ENCODE measurements at places on chromosomes 3 and 15.

GRCh38 chr3:125556314-125556713 is 36.3 kb upstream of the SNX4 start:
- no peak for DNase-seq

DNA sequence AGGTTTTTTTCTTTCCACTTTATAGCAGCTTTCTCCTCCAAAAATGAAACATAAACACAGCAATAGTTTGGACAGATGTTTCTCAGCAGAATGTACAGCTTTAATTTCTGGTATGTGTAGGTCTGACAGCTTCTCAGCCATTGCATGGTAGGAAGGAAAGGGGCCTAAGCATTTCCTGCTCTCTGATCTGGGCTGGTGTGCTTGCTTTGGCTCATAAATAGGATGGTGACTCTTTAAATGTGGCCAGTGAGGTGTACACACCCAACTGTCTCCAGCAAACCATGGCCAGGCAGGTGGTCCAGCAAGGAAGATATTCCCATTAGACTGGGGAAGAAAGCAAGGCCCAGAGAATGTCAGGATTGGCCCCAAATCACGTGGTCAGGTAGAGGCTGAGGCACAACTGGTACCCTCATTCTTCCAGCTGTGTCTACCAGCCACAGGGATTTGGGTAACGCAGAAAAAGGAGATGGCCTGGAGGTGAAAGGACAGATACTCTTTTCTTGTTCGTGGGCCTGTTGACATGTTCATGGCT is 52.1 kb downstream of the ITGA11 start:
- DNase-seq, result peak; percentile 39

DNA sequence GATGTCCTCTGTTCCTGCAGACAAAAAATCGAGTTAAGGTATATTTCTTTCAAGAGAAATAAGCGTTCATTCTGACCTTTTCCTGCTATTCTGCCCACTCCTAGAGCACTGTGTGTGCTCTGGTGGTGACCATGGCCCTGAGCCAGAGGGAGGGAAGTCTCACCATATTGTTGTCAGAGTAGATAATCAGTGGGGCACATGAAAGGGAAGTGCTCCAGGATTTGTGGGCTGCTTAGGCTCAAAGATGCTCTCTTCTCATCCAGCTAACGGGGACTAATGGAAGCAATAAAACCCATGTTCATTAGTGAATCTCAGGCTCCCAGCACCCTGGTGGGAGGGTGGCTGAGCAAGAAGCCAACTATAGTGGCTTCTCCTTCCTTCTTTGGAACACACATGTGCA is 70.7 kb upstream of the EOMES start:
- DNase-seq, result no peak

DNA sequence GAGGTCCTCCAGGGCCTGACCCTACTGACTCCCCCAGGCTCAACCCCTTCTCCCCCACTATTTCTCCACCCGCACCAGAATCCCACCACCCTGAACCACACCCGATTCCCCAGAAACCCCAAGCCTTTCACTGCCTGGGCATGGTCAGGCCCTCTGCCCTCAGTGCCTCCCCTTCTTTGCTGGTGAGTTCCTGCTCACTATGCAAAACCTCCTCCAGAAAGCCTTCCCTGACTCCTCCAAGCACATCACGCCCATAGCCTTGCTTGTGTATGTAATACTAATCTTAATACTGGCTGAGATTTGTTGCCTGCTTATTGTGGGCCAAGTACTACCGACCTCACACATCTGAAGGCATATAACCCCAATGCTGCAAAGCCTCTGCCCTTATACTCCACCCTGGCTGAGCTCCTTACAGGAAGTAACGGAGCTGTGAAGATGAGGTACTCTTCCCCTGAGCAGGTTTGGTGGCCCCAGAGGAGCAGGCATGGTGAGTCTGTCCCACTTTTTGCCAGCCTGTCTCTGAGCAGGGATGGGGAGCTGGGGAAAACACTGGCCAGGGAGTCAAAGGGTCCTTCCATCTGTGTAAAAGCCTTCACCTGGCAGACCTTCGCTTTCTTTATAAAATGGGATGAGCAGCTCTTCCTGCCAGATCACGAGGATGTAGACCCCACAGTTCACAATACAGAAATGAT is 9.5 kb downstream of the RAB6B start:
- no peak for DNase-seq

GRCh38 chr3:189309400-189309975 is 137.7 kb downstream of the TPRG1 start:
- DNase-seq, result no peak

GRCh38 chr3:44761424-44762169 is at the start of the genes KIAA1143 and KIF15:
TSS of gene KIAA1143 (minus strand) at chr3:44761619. CDS start at chr3:44761602, 17 bp downstream.
TSS of gene KIF15 (plus strand) at chr3:44761794. CDS start at chr3:44761866, 72 bp downstream.
- DNase-seq, result peak; percentile 97

DNA sequence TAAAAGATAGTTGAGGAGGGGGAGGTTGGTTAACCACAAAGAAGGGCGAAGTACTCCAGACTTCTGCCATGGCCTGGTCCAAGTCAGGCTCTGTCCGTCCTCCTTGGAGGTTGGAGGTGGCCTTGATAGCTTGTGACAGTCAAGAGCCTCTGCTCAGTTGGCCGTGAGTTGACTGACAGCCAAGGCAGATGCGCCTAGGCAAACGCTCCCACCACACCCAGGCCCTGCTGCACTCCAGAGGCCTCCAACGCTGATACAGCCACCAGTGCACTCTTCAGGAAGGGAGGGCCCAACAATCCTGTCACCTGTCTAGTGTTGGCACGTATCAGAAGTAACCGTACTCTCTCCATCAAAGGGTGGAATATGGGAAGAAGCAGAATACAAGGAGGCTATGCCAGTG is 9.3 kb downstream of the RBPMS2 start:
- DNase-seq, result no peak

GRCh38 chr15:35630532-35630931 is 84.6 kb upstream of the DPH6 start:
- DNase-seq, result no peak

DNA sequence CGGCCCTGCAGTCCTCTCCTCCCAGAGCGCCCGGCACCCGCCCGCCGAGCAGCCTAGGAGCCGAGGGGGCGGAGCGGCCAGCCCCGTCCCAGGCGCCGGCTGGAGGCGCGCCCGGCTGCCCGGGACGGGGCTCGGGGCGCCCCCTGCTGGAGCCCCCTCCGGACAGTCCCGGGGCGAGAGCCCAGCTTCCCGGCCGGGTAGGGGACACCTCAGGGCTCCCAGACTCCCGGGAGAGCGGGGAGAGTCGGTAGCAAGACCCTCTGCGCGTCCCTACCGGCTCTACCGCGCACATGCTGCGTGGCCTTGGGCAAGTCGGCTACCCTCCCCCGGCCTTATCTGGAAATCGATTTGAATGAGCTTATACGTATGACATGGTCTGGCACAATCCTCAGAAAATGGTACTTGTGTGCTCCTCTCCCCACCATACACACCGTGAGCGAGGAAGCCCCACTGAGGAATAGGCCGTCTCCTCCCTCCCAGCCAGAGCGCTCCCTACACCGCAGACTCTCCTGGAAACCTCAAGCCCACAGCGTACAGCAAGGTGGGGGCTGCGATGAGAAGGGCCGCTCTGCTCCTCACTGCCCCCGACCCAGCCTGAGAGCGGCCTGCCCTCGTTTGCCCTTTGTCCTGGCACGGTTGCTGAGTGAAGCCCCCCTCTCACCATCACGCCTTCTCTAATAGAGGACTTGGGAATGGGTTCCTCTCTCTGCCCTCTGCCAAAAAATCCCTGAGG is at the start of gene DAPK2:
Gene DAPK2 (minus strand): TSS at position 65 of the 733 bp plus-strand sequence. CDS start 6,224 bp downstream, outside the sequence.
- DNase-seq, result peak; percentile 70

GRCh38 chr3:28008235-28008634 is 233.2 kb upstream of the CMC1 start:
- DNase-seq, result no peak

DNA sequence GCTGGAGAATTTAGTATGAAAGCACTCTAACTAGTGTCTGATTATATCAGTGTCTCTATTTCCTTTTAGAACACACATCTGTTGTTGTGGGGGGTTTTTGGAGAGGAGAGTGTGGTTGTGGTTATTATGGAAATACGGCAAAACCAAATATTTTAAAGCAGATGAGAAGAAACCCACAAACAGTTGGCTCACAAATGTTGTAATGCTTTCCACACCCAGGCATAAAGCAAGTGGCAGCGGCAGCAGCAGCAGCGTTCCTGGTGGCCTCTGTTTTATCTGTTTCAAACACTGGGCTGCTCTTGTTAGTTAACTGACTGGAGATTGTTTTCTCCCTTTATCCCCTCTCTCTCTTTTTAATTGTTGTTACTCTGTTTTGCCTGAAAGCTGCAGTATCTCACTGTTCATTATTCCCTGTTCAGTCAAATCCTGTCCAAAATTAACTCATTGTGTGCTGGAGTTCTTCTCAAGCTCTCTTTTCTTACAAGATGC is 1045.5 kb upstream of the NR2F2 start:
- no peak for DNase-seq

DNA sequence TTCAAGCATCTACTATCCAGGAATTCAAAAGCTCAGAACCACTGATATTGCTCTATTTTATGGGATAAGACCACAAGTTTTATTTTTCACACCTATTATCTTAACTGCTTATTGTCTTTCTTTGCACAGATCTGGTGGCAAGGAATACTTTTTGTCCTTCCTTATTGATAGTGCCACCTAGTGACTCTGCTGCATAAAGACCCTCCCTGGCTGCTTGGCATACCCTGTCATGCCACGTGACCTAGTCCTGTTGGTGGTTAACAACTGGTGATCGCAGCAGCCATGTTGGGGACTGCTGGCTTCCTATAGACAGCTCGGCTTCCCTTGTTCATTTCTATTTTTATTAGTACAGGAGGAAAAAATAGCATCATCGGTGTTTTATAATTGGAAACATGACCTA is 236.3 kb downstream of the MEX3B start:
- no peak for DNase-seq

- no peak for DNase-seq
Observed at GRCh38 chr3:94036909-94037507, 8.6 kb upstream of the STX19 start.

GRCh38 chr3:9196020-9196419 is 53.4 kb downstream of the SRGAP3 start:
- no peak for DNase-seq

DNA sequence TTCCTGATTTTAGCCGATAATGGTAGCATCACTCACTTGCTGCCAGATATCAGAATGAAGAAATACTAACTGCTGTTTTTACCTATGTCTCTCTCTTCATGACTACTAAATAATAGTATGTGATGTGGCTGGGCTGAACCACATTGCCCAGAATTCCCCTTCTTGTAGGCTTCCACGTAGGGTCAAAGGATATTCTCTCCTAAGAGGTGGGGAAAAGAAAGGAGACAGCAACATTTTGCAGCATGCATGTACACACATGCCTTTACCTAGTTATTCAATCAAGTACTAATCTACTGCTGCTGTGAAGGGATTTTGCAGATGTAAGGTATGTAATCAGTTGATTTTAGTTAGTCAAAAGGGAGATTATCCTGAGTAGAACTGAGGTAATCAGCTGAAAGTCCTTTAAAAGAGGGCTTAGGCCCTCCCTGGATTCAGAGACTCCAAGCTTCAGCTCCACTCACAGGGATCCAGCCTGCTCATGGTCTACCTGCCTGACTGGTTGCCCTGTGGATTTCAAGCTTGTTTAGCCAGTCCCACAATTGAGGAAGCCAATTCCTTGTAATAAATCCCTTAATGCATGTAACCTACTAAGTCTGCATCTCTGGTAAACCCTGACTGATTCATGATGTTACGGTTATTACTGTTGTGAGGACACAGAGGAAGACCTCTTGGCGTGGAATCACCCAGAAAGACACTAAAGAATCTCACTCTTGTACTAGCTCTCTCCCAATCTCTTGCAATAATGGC is 20.4 kb downstream of the PLD1 start:
- DNase-seq, result no peak

- no peak for DNase-seq
Observed at GRCh38 chr3:142613491-142613890, 17.3 kb downstream of the PLS1 start.

- DNase-seq, result no peak
Observed at GRCh38 chr3:63193647-63194046, 84.5 kb upstream of the SYNPR start.

DNA sequence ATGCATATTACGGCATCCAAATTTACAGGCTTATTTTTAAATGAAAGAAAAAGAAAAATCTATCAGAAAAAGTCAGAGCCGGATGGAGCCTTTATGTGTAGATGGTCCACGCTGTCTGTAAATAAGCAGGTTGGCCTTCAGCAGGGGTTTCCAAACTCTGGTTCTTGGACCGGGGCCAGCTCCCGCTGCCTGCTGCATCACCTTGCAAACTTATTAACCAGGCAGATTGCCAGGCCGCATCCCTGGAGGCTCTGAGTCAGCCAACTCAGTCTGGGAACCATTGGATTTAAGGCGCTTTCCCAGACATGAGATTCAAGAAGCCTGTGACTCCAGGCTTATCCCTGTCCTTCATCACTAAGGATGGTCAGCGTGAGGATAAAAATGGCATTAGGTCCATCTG is 212.4 kb downstream of the OPA1 start:
- DNase-seq, result no peak

GRCh38 chr15:25090073-25090733 is 135.4 kb downstream of the SNRPN start:
- no peak for DNase-seq

- no peak for DNase-seq
Observed at GRCh38 chr3:149800693-149801092, 8.3 kb upstream of the ANKUB1 start.

- no peak for DNase-seq
Observed at GRCh38 chr15:60047701-60048100, 43.6 kb downstream of the FOXB1 start.

DNA sequence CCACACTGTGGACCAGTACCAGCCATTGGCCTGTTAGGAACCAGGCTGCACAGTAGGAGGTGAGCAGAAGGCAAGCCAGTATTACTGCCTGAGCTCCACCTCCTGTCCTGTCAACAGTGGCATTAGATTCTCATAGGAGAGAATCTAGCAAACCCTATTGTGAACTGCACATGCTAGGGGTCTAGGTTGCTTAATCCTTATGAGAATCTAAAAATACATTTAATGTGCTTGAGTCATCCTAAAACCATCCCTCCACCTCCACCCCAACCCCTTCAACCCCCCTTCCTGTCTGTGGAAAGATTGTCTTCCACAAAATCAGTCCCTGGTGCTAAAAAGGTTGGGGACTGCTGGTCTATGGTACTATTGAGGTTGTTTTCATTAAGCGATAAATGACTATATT is 49.3 kb upstream of the KCNAB1 start:
- DNase-seq, result no peak

DNA sequence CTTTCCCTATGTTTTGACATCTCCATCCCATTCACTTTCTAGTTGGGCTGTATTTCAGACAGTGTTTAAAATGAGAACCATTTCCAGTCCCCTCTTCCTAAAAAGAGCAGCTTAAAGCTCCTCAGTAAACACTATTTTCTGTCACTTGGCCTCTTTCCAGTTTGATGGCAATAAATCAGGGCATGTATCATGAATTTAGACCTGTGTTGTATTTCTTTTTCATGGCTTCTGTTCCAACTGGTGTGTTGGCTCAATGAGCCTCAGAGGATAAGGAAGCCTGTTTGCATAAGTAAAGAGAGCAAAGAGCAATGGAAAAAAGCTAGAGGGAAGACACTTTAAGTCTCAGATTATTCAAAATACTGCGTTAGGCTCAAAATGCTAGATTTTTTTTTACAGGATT is 7.2 kb downstream of the CCDC80 start:
- no peak for DNase-seq

Data from T-helper 1 cell (primary cell).